ENCODE measurements at places on chromosomes 7 and 10. TPM values are rescaled to one million over a fixed set of nuclear protein-coding genes. Genes with fewer than 3 reads are reported as not detected.

GRCh38 chr7:26705567-26705966 lies 158.8 kb downstream of the SKAP2 start:
- no peak for DNase-seq

DNA sequence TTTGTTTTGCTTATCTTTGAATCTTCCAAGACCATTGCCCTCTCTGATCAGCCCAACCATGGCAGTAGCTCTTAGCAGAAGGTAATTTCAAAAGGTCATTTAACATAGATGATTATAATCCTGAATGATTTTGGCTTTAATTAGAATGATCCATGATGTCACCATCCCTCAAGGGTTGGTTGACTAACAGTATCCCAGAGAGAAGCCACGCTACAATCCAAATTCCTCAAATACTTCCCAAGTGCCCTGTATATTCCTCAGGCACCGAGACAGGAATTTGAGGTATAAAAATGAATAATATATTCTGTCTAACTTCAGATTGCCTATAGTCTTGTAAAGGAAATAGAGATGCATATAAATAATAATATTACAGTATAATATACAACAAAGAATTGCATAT lies 42.1 kb upstream of the TMEM196 start:
- DNase-seq = no peak

DNA sequence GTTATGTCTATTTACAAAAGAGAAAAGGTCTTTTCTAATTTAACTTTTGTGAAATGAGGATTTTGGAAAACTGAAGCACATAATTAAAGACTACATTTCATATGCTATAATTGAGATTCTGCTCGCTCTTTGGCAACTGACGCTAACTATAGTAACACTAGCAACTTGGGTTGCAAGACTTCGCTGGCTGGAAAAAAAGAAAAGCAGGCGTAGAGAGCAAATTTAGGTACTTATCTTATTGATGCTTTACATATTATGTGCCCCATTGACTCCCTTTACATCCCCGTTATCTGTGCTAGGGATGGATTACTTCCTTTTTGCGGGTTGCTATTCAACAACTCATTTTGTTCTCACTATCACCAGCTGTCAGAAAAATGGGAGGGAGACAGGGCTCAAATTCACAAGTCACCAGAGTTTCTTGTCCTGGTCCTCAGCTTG lies 10.5 kb downstream of the SEMA3C start:
- no peak for DNase-seq

DNA sequence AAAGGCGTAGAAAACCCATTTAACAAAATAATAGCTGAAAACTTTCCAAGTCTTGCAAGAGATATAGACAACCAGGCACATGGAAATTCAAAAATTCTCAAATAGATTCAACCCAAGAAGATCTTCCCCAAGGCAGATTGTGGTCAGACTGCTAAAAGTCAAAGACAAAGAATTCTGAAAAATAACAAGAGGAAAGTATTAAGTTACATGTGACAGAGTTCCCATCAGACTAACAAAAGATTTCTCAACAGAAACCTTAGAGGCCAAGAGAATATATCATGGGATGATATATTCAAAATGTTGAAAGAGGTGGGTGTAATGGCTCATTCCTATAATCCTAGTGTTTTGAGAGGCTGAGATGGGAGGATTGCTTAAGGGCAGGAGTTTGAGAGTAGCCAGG lies 59.8 kb downstream of the TMEM178B start:
- DNase-seq = no peak

DNA sequence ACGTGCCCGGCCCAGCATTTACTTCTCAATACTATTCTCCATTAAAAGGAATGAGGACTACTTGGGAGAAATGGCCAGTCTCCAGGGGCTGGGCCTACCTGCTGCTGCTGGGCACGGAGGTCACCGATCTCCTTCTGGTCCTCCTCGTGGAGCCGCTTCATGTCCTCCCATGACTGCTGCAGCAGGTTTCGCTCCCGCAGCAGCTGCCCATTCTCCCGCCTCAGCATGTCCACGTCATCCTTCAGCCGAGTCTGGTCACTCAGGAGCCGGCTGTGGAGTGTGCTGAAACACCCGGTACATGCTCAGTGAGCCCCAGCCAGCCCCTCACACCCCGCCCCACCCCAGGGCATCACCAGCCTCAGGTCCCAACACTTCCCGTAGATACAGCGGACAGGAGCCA lies 73.3 kb downstream of the DLG5 start:
- no peak for DNase-seq

GRCh38 chr10:712089-712488 lies 22.6 kb upstream of the DIP2C start:
- DNase-seq = no peak

GRCh38 chr7:18756378-18757050 lies 261.0 kb downstream of the HDAC9 start:
- no peak for DNase-seq

The IGF2BP3 gene
- polyA plus RNA-seq = 0.51 TPM

The AGAP4 gene
- 3.2 TPM for polyA plus RNA-seq
